Stimulated activated CD8-positive, alpha-beta memory T cell treated with anti-CD3 and anti-CD28 coated beads, Interleukin-2, amount 100 ng/mL, for 1 hour (primary cell): ENCODE measurements at places on chromosomes 11 and 22.

- no peak for DNase-seq
These were observed 680.0 kb downstream of the BRD1 start for GRCh38 chr22:49147617-49148175.

DNA sequence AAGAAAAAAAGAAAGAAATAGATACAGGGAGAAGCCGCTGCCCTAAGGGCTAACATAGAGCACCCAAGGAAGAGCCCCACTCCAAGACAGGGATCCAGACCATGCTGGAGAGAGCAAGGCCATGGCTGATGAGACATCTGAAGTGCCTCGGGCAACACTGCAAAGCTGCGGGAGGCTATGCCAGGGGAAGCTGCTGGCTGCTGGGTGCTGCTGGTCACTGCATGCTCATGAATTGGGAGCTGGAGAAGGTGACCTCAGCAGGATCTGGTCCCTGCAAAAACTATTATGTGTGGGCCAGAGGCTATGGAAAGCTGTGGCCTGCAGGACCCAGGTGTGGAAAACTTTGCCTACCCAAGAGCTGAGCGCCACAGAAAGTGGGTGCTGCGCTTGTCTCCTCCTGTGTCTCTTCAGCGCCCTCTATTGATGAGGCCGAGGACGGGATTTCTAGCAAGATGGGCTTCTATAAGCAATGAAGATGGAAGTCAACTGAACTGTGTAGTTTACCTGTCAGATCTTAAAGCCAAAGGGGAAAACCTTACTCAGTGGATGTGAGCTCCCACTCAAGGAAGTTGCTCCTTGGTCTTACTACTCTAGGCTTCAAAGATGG is 17.3 kb upstream of the SLC29A2 start:
- DNase-seq = peak; percentile 42

DNA sequence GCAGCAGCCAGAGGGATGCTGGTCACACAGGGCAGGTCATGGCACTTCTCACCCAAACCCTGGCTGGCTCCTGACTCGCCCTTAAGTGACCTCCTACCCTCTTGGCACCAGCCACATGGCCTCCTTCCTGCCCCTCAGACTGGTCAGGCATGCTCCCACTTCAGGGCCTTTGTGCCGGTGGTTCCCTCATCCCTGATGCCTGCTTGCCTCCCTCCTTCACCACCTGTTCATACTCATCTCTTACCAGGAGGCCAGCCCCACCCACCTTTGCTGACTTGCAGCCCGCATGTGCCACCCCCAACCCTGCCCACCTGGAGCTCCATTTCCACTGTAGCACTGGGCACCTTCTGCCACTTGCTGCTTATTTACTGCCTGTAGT is 20.1 kb downstream of the GNAZ start:
- no peak for DNase-seq

GRCh38 chr11:17382046-17382728 is 6.3 kb downstream of the KCNJ11 start:
- no peak for DNase-seq

DNA sequence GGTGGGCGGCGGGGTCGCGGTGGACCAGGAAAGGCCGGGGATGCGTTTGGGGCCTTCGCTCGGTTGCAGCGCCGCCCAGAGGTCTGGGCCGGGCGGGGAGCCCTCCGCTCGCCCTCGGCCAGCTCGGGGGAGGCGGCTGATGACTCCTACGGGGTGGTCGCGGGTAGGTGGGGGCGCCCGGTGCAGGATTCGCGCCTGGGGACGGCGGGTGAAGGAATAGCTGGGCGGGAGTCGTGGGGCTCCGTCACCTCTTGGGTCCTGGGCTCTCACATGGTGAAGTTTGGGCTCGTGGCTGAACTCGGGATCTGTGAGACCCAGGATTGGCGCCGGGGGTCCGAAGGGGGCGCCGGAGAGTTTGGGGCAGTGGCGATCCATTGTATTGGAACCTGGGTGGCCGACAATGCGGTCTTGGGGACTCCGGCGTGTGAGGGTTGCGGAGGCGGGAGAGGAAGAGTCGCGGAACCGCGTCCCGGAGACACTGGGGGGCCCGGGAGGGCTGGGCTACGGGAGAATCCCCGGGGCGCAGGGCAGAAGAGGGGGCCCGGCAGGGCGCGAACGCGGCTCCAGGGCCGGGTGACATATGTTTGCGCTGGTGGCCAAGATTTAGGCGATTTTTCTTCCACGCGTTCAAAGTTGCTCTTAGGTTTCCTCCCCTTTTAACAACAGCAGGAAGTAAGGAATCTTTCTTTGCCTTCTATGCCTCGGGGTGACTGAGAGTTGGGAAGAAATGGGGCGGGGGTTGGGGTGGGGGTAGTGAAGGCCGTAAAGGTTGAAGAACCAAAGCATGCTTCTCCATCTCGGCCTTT is 935 bp downstream of the QSER1 start:
- DNase-seq = peak; percentile 1

GRCh38 chr11:126899961-126900748 is 100.4 kb downstream of the KIRREL3 start:
- DNase-seq = no peak

DNA sequence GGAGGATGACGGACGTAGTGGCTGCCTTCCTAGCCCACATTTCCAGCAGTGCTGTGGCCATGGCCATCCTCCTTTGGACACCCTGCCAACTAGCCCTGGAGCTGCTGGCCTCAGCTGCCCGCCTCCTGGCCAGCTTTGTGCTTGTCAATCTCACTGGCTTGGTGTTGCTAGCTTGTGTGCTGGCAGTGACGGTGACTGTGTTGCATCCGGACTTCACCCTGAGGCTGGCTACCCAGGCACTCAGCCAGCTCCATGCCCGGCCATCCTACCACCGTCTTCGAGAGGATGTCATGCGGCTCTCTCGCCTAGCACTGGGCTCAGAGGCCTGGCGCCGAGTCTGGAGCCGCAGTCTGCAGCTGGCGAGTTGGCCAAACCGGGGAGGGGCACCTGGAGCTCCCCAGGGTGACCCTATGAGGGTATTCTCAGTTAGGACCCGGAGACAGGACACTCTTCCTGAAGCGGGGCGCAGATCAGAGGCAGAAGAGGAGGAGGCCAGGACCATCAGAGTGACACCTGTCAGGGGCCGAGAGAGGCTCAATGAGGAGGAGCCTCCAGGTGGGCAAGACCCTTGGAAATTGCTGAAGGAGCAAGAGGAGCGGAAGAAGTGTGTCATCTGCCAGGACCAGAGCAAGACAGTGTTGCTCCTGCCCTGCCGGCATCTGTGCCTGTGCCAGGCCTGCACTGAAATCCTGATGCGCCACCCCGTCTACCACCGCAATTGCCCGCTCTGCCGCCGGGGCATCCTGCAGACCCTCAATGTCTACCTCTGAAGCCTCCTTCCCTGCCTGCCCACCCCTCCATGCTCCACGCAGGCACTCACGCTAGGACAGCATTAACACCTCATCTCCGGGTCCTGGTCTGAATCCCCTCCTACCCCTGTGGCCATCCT is 1.6 kb downstream of the RNF26 start:
- no peak for DNase-seq

DNA sequence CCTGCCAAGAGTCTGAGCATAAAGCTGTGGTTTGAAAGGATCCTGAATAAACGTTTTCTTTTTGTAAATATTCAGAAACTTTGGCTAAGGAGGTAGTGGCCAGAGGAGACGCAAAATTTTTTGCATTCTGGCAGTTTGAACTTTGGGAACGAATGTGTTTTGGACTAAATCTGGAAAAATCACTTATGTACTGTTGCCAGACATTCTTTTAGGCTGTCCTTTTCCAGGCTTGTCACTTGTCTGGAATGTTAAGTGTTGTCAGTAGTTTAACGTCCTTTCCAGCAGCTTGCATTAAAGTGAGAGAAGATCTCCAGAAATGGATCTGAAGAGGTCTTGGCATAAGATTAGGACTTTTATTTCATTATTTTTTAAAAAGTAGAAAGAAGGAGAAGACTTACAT is 18.5 kb downstream of the SPECC1L start:
- no peak for DNase-seq

GRCh38 chr22:49048591-49048990 is 779.1 kb downstream of the BRD1 start:
- no peak for DNase-seq

DNA sequence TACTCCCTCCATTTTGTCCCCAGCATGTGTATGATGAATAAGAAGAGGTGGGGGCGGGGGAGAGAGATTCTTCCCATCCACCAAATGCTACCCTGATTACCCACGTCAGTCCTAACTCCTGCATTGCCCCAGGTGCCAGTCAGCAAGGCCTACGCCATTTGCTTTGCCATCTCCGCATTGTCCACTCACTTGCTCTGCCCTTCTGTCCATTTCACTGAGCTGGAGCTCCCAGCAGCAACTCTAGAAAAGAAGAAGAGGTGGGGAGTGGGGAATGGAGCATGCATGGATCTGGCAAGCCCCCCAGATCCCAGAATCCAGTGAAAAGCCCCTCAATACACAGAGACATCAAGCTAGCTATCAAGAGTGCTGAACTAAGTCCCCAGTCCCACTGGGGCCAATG is 19.0 kb downstream of the WT1 start:
- DNase-seq = no peak

DNA sequence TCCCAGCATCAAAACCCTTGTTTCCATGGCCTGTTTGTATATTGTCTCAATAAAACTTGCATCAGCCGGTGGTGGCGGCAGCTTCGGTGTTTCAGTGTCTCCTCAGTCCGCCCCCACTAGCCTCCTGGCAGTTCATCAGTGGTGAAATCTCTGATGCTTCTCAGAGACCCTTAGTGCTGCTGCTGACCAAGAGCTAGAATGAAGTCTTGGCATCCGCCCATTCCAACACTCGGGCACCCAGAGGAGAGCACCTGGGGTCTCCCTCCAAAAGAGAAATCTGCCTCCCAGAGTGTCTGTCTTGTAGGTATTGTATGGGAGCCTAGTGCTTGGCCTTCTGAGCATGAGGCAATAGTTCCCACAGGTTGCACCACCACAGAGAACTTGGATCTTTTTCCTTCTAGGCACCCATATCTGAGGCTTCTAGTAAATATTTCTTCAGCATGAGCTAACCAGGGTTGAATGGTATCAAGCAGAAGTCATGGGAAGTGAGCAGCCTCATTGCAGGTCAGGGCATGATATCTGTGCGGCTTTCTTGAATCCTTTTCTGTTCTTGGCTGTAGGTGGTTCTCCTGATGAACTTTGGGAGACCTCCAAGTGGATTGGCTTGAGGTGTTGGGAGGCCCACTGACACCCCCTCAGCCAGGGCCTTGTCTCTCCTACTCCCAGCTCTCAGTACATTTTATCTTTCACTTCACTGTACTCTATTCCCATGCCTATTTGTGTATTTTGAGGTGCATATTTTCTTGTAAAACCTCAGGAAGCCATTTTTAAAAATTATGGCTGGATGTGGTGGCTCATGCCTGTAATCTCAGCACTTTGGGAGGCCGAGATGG is 13.2 kb upstream of the AIFM3 start:
- DNase-seq = no peak

GRCh38 chr22:17587629-17588028 is 24.3 kb downstream of the SLC25A18 start:
- no peak for DNase-seq

DNA sequence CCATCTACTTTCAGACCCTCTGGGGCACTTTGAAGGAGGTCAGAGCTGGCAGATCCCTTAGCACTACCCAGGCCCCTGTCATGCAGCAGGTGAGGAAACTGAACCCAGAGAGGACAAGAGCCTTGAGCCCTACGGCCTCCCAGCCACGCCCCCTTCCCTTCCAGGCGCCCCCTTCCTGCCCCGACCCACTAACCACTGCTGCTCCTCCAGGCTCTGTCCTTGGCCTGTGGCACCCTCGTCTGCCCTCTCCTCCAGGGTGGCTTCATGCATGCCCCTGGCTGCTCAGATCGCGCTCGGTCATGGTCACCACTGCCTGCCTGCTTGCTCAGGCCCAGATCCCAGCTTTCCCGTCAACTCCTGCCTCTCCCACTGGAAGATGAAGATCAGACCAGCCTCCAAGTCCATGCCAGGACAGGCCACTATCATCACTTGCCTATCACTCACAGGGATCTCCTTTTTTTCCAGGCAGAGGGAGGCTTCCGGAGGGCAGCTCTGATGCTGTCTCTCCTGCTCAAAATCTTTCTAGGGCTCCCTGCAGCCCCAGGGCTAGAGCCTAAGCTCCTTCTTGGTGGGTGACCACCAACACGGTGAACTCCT is 30.7 kb downstream of the ELFN2 start:
- DNase-seq = no peak

GRCh38 chr11:9662273-9662672 is 1.6 kb upstream of the SWAP70 start:
- DNase-seq = no peak

GRCh38 chr11:86592659-86593451 is 79.6 kb downstream of the ME3 start:
- peak; percentile 40 for DNase-seq

DNA sequence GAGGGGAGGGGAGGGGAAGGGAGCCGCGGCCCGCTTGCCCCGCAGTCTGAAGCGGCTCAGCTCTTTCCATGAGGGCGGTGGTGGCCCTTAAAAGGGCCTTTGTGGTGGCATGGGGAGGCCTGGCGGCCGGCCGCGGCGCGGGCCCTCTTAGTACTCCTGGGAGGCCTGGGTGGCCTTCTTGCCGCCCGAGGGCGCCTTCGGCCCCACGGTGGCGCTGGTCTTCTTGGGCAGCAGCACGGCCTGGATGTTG is 6.9 kb downstream of the DPAGT1 start:
- DNase-seq = peak; percentile 44

GRCh38 chr22:50622723-50623327 is 5.1 kb downstream of the ARSA start:
- DNase-seq = no peak

- DNase-seq = no peak
These were observed 34.6 kb upstream of the GNAZ start for GRCh38 chr22:23035557-23036277.
